ENCODE measurements at places on chromosomes 7 and 10.

DNA sequence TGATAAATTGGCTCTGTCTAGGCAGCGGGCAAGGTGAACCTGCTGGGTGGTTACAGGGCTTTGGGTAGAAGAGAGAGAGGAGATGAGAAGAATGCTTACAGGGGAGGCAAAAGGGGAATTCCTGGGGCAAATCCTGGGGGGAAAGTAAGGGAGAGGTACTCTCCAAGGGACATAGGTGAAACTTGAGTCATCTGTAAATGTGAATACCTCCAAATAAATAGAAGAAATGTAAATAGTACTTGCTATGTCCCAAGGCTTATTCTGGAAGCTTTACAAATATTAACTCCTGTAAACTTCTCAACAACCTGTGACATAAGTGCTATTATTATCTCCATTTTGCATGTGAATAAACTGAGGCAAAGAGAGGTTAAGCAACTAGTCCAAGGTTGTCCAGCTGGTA is 57.7 kb upstream of the CDK13 start:
- DNase-seq = no peak

DNA sequence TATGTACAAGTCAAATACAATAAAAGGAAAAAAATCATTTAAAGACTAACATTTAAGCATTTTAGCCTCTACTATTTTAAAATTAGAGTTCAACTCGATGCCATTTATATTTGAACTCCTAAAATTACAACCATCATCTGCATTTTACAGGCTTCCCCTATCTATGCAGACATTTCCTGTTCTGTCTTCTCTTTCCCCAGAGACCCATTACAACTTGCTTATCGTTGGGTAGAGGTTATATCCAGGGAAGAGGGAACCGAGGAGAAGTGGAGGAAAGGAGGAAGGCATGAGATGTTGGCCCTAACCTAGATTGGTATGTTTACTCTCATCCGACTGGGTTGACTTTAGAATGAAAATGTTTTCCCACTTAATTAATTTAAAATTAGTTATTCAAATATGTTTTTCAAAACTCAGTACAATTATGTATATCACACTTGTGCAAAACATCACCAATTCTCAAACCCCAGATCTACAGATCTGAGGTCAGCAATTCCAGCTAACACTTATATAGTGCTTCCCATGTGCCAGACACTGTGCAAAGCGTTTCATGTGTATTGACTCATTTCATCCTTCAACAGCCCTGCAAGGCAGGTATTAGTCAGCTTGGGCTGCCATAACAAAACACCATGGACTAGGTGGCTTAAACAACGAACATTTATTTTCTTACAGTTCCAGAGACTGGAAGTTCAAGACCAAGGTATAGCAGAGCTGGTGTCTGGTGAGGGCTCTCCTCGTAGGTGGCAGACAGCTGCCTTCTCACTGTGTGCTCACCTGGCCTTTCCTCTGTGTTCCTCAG is 27.3 kb upstream of the HERPUD2 start:
- no peak for DNase-seq

DNA sequence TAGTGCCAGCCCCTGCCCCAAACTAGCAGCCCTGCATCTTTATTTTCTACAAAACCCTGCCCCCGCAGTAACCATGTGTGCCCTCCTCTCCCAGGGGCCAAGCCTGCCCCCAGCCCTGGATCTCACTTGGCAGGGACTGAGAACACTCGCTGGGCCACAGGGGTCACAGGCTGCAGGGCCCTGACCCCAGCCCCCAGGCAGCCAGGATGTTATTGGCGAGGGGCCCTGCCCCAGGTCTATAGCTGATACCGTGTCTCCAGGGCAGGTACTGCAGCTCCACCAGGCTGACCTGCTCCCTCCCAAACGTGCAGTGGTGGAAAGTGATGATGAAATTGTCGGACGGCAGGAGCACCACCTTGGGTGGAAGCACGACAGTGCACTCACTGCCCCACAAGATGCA is 35.9 kb upstream of the TUBB8 start:
- no peak for DNase-seq

- DNase-seq = no peak
These were observed 40.7 kb downstream of the BTRC start for GRCh38 chr10:101394524-101395133.

GRCh38 chr7:112748381-112748780 is 41.8 kb downstream of the TMEM168 start:
- DNase-seq = no peak

DNA sequence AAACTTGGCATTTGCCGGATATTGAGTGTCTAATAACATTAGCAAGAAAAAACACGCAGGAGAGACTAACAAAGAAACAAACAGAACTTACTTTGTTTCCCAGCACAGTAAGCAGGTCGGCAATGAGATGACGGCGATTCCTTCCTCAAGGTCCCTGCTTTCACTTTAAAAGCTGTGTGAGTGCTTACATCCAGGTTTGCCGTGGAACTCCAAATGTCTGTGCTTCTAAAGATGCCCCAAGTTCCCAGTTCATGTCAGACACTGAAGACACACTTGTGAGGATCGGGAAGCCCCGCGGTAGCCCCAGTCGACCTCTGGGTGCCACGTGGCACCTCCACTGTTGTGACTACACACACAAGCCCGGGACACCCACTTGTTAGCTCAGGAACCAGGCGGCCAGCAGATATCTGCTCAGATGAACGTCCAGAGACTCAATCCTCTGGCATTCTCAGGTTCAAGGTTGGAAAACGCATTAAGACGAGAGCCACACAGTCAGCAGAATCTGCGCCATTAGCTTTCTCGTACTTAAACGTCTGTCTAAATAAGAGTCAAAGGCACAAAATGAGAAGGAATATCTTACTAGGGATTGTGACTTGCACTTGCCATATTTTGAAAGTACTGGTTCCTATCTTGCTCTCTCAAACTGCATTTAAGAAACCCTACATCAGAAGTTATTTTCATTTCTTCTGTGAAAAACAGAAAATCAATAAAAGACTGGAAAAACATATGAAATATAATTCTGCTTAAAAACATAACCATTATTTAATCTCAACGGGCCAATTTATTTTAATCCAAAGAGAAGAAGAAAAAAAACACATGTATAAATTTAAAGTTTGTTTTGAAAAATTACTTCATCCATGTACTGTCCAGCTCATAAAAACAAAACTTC is 207.6 kb upstream of the KLF14 start:
- peak; percentile 84 for DNase-seq

DNA sequence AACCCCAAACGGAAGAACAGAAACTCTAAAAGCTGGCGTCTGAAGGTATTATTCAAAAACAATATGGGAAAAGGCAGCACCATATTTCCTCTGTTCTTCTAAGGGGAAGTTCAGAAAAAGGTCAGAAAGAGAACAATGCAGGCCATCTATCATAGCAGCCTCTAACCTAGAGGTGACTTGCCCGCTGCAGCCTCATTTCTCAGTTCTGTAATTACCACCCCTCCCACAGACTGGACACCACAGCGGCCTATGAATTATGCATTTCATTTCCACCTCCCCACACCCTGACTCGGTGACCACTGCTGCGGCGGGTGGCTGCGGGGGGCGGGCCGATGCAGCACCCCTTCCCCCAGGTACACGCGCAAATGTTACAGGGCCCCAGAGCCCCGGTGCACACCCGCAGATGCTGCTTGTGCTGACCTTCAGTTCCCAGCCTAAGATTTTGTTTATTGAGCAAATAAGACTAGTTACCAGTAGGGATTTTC is 125.5 kb downstream of the CLEC2L start:
- DNase-seq = no peak

DNA sequence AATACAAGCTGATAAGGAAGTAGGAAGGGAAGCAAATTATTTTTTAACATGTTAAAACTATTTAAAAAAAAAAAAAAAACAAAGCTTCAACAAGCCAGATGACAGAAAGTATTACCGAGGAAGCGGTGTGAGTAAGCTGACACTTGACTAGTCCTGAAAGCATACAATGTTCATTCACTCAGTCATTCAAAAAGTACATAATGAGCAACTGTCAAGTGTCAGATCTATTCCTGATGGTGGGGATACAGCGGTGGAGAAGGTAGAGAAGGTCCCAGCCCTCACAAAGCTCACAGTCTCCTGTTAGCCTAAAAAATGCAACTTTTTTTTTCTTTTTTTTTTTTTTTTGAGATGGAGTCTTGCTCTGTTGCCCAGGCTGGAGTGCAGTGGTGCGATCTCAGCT is 40.0 kb downstream of the RAPGEF5 start:
- no peak for DNase-seq

DNA sequence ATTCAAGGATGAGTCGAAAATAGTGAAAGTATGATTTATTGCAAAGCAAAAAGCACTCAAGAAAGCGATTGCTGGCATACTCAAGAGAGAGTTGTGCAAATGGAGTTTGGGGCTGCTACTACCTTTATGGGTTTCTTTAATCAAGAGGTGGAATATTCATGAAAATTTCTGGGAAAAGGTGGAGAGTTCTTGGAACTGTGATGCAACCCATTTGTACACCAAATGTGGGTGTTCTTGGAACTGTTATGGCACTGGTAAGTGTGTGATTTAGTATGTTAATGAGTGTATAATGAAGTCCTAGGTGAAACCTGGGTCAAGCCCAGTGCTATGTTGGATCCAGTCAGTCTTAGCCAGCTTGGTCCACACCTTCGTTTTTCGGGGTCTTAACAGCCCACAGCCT is 3.4 kb upstream of the VOPP1 start:
- DNase-seq = no peak

GRCh38 chr7:75900617-75901315 is 14.2 kb upstream of the POR start:
- DNase-seq = no peak

GRCh38 chr7:43364391-43364790 is 218.5 kb upstream of the STK17A start:
- no peak for DNase-seq

DNA sequence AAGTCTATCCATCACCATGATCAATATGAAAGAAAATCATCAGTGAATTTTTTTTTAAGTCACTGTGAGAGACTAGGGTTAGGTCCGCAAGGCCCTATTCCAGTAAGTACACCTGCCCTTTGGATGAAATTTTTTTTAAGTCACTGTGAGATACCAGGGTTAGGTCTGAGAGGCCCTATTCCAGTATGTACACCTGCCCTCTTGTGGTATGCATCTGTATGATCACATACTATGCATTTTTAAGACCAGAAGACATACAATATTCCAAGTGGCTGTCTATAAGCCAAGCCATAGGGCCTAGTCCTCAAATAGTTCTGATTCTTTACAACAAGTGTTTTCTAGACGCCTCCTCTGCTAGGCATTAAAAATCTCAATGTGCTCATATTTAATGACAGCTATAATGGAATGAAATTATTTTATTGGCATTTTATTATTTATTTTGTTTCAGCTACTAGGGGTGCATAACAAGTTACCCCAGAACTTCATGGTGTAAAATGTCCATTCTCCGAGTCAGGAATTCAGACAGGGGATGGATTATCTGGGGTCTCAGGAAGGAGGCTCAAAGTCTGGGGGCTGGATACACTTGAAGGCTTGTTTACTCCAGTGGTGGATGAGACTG is 53.1 kb downstream of the TEX36 start:
- DNase-seq = peak; percentile 53

- no peak for DNase-seq
These were observed 201.1 kb downstream of the ANK3 start for GRCh38 chr10:60188548-60188947.

DNA sequence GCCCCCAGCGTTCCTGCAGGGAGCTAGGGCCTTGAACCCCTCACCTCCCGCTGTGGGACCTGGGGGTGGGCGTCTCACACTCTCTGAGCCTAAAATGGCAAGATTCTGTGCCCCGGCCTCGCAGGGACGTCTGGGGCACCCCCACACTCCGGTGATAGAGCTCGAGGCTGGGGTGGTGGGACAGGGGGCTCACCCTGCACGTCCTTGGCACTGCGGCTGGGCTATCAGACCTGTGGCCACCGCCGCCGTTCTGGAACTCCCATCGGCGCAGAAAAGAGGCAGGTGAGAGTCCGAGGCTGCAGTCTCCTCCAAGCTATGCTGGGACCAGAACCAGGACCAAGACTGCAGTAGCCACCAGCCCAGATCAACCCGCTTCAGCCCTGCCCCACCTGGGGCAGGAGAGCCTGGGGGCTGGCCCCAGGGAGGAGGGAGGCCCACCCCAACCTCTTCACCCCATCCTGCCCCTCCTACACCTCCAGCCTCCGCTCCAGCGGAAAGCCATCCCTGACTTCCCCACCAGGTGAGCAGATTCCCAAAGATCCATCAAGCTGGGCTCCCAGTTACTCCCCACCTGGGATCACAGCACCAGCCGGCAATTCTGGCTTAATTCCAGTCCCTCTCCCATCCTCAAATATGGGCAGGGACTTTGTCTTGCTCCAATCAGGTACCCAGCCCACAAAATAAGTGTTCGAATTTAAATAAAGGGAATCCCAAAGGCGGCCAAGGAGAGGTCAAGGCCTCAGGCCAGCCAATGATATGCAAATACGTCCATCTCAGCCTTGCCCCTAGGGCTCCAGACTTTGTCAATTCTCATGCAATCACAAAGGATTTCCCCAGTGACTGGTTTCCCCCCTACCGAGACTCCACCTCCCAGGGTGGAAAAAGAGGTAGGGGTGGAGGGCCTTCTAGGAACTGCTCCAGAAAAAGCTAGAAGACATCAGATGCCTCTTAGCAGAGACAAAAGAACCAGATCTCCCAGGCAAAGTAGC is 16.4 kb downstream of the TNRC18 start:
- DNase-seq = no peak

DNA sequence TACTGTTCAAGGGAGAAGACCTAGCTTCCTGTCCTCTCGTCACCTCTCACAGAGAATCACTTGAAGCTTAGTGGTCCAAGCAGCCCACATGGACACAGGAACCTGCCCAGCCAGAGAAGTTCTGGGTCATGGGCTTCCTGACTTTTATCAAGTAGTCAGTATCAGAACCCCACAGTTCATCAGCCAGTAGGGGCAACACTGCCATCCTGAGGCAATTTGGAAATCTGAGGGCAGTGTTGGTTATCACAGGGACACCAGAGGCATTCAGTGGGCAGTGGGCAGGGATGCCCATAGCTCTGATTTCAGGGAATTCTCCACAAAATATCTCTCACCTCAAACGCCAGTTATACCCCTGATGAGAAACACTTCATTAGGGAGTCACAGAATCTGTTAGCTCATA is 22.5 kb upstream of the MGAM2 start:
- no peak for DNase-seq

- peak; percentile 58 for DNase-seq
These were observed 91.5 kb downstream of the GSDME start for GRCh38 chr7:24665564-24666294.

GRCh38 chr7:133293384-133294160 is 40.7 kb downstream of the EXOC4 start:
- DNase-seq = no peak

DNA sequence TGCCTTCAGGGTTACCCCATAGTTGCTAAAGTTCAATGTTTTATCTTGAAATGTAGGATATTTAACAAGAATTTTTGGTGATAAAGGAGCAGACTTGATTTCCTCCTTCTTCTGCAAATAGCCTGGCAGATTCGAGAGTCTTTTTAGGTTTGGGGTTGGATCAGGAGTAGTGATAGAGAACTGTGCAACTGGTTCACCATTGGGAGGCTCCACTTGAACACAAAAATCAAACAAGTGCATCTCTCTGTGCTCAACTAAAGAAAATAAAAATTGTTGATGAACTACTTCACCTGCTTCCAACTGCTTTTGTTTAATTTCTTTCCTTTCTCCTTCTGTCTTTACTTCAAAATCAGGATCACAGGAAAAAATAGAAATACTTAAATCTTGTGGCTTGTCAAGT is 58.5 kb downstream of the MACC1 start:
- peak; percentile 36 for DNase-seq
